ENCODE measurements at places on chromosomes 16 and 17.
A peak's percentile ranks its signal among the peaks of the same experiment; 100 is the strongest.

GRCh38 chr17:39804839-39805238 lies 59.3 kb downstream of the IKZF3 start:
- no peak for DNase-seq

GRCh38 chr16:66486773-66487579 lies 59.9 kb downstream of the BEAN1 start:
- DNase-seq: no peak

DNA sequence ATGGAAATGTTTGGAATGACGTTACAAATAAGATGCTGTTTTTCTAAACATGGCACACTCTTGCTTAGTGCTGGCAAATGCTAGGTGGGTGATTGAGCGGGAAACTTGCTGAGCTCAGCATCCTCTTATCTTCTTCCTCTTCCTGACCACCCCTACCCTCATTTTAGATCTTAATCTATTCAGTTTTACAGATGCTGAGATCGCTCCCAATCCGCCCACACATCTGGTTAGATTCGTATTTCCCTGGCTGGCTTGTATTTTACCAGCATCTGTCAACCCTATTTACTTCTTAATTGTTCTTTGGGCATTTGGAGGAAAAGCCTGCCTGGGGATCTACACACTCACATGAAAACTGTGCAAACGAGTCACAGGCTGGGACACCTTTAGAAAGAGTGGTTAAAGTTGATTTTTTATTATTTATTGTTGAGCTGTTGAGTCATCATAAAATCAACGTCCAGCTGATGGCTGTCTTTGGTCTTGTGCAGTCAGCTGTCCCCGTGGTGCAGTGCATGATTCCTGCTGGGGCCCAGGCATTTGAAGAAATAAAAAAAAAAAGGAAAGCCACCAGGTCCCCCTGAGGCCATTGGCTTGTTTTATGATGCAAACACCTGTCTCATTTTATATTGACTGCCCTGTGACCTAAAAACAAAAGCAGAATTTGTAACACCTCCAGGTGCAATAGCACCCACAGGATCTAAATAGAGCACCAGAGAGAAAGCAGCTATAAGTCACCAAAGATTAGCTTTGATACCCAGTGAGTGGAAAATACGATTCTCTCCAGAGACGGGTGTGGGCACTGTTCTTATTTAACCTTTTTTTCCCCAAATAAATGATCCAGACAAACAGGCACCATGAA lies 258.6 kb downstream of the HS3ST3B1 start:
- no peak for DNase-seq

DNA sequence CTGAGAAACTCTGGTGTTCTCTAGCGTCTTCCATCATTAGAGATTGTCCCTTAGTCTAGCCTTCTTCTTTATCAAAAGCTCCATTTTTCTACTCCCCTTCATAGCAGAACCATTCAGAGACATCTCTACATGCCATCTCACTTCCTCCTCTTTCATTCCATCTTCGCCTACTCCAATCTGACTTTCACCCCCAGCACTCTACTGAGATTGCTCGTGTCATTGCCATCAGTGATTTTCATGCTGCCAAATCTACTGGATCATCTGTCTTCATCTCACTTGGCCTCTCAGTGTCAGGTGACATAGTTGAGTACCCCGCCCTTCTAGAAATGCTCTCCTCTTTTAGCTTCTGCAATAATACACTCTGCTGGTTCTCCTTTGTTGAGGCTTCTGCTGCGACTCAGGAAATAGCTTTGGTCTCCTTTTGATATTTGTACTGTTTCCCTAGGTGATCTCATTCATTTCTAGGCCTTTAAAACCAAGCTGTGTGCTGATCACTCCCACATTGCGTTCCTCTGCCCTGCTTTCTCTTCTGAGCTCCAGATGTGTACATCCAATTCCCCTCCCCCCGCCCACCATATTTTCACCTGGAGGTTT lies 119.1 kb downstream of the FTO start:
- DNase-seq: peak; percentile 4

GRCh38 chr17:76123749-76124581 lies 17.1 kb downstream of the FOXJ1 start:
- no peak for DNase-seq
